ENCODE measurements at places on chromosomes 6 and 20.

GRCh38 chr6:83257791-83258190 is 64.6 kb downstream of the RWDD2A start:
- no peak for DNase-seq

GRCh38 chr6:161444464-161444863 is 170.6 kb upstream of the AGPAT4 start:
- DNase-seq = peak; percentile 45

DNA sequence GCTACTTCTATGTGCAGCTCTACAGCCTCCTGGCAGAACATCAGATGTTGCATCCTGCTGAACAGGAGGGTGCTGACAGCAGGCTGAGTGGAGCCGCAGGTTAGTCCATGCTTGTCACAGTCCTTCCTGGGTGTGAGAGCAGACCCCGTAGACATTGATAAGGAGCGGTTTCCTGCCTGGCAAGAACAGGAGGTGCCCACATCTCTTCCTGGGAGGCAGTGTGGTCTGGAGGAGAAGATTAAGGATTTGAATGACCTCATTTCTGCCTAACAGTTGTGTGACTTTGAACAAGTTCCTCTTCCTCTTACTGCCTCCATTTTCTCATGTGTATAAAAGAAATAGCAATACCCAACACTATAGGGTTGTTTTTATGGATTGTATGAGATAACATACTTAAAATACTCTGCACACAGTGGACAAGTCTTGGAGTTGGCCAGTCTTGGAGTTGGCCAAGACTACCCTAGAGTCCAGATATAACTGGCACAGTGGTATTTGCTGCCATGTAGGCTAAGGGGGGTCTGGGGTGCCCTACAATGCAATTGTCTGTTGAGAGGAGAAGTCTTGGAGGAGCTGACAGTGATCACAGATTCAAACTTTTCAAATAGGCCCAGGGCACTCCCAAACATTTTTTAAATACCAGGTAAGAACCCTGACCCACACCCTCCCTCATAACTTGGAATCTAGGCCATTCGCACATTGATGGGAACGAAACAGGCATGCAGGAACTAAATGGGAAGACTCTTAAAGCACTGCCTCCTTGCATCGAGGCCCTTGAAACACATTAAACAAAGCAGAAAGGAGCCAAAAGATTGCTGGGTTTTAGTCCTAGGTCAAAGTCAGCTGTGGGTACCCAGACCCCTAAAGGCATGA is 32.6 kb upstream of the TBC1D7 start:
- no peak for DNase-seq

GRCh38 chr20:9566977-9567376 is 52.6 kb downstream of the LAMP5 start:
- no peak for DNase-seq
